Central memory CD4-positive, alpha-beta T cell (primary cell): ENCODE measurements at places on chromosomes 1 and 21.

DNA sequence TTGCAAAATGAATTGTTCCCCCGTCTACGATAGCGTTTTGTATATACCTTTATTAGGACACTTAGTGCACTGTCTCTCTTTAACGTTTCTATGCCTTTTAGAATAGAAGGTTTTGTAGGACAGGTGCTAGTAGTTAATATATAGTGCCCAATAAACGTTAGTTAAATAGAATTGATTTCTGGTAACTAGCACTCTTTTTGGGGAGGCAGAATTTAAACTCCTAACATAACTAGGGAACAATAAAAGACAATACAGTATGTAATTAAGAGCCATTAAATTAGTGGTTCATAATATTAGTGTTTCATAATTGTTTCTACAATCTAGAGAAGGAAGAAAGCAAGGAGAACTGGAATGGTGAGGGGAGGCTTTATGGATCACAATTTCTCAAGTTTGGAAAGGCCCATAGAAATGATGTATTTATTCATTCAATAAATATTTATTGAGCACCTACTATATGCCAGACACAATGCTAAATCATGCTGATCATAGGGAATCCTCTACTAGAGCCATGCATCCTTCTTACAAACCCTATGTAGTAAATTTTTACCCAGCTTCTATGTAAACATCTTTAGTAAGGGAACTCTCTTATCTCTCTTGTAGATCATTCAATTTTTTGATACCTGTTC lies 742 bp downstream of the POLR3GL start:
- no peak for DNase-seq

DNA sequence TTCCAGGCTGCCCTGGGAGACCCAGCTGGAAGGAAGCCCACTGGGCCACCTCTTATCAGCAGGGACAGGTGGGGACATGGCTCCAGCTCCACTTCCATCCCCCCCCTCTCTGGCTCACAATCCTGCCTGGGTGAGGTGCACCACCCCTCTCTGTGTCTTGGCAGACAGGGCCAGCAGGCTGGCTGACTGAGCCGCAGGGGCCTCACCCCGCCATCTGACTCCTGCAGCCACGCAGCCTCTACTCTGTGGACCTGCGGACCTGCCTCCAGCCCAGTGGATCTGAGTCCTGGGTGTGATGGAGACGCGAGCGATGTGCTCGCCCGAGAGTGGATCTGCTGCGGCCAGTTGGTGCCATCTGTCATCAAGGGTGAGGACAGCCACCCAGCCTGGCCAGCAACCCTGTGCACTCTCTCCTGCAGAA lies 30.1 kb downstream of the RCC2 start:
- DNase-seq = no peak

DNA sequence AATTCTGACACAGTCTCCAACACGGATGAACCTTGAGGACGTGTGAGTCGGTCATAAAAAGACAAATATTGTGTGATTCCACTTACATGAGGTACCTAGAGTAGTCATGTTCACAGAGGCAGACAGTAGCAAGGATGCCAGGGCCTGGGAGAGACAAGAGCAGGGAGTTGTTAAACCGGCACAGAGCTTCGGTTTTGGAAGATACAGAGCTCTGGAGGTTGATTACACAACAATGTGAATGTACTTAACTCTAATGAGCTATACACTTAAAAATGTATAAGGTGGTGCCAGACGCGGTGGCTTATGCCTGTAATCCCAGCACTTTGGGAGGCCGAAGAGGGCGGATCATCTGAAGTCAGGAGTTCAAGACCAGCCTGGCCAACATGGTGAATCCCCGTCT lies 37.8 kb upstream of the NEK2 start:
- DNase-seq = no peak

DNA sequence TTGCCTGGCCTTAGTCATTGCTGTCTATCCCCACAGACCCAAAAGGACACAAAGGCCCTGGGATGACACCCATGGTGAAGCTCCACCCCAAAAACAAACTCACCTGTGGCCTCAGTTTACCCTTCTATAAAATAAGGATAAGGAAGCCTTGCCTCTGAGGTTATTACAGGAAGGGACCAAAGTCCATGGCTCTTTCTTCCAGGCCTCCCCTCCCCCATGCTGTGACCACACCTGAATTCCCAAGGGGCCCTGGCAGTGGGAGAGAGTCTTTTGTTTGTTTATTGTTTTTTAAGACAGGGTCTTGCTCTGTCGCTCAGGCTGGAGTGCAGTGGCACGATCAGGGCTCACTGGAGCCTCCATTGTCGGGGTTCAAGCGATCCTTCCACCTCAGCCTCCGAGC lies 10.5 kb upstream of the TNFRSF25 start:
- DNase-seq = no peak

DNA sequence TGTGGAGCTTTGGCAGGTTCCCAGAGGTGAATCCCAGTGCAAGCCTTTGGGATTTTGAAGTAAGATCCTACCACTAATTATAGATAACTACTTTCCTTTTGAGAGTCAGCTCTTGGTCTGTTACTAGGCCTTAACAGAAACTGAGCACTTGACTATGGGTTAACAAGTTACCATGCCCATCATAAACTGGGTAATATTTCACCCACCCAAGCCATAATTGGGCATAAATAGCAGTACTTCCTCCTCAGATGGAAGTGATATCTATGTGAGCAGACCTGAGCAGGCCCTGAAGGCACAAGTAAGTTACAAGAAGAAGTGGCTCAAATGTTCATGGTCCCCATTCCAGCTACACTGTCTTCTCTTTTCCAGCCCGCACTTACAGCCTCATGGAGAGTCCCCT lies 475.9 kb downstream of the LRRIQ3 start:
- no peak for DNase-seq

DNA sequence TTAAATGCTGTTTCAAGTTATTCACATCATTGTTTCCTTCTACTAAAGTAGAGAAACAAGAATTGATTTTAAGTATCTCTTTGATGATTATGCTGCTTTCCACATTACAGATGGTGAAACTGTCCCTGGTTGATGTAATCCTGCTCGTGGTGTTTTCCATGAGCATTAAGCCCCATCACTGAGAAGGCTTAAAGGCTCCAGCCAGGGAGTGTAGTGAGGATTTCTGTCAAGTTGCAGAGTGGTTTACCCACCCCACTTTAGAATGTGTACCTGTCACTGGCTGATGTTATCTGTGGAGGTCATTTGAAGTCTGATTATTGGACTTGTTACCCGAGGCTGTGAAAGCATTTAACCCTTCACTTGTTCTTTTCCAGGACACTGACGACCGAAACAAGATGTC lies 12.9 kb downstream of the CERS2 start:
- DNase-seq = no peak

GRCh38 chr1:159282118-159282517 lies 20.0 kb upstream of the FCER1A start:
- no peak for DNase-seq

DNA sequence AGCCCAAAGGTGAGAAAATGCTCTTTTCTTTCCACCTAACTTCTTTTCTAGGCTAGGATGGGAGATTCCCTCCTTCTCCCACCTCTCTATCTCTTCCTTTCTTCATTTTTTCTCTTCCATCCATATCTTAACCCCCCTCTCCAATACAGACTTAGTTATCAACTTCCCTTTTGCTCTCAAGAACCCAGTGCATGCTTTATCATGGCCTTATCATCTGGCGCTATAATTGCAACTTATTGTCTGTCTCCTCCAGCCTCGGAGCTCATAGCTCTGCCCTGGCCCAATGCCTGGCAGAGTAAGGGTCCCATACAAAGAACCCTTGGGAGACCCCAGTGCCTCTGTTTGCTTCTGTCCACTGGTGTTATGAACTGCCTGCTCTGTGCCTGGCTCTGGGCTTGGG lies 71.0 kb upstream of the NFASC start:
- no peak for DNase-seq

DNA sequence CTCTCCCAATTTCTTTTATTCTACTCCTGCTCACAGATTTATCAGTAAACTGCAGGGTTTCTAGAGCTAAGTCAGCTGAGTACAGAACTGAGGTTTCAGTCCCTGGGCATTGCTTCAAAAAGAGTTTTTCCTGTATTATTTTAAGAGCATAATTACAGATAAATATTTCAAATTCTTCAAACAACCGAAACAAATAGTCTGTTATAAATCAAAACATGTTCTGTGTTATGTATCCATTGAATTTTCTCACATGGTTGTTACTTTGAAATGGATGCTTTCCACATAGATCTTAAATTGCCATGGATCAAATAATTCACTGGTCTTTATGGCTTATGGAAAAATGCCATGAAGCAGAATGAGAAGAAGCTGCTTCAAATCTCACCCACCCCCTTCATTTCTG lies 64.5 kb downstream of the LRRC8C start:
- no peak for DNase-seq

- no peak for DNase-seq
Observed at GRCh38 chr1:17356387-17357026, 15.5 kb upstream of the PADI6 start.

GRCh38 chr1:89918794-89919155 lies 76.1 kb upstream of the ZNF326 start:
- no peak for DNase-seq
